Activated CD8-positive, alpha-beta memory T cell treated with anti-CD3 and anti-CD28 coated beads for 1 hour (primary cell): ENCODE measurements at places on chromosomes 11 and 22.
A peak's percentile ranks its signal among the peaks of the same experiment; 100 is the strongest.

GRCh38 chr11:116828632-116829524 is 829 bp upstream of the APOC3 start:
- DNase-seq, result no peak

DNA sequence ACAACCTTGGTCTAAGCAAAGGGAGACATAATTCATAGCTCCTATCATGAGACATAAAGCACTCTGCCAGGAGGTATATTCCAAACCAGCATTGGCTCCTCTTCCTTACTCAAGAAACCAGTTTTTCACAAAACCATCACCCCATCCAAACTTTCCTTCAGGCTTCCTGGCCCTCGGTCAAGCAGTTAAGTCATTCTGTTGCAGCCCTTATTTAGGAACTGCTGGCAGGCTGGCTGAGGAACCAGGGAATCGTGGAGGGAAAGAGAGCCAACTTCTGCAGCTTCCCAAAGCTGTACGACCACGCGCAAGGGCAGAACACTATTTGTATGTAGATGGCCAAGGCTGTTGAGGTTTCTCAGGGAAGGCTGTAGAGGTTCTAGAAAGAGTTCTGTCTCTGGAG is 680 bp downstream of the IFT46 start:
- no peak for DNase-seq

DNA sequence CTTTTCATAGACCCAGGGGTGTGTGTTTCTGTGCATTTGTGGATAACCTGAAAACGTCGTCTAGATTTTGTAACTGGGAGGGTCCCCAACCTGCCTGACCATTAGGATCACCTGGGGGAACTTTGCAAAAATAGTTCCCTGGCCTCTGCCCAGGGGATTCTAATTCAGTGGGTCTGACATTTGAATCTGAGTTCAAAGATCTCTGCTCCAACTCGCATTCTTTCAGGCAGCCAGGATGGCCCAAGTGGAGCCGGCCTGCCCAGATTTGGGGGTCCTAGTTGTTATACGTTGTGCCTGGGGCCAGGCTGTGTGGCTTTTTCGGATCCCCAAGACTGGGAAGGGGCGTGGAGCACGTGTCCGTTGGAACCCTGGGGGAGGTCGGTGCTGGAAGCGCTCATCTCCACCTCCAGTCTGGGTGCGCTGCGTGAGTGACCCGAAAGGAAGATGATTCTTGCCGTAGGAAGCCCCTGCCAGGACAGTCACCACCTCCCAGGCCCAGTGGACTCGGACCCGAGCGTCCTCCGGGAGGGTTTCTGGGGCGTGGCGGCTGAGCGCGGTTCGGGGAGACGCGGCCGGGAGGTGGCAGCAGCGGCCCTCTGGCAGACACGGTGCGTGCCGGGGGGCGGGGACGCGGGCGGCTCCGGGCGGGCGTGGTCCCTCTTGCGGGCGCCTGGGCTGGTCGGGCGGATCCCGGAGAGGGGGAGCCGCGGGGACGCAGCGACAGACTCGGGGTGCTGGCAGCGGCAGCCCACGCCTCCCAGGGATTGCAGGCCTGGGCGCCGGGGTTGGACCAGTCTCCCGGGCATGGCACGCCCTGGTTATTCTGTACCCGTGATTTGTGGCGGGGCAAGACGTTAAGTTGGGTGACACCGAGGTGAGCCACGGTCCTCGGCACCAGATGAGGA is 29.2 kb upstream of the PLET1 start:
- DNase-seq, result peak; percentile 79

DNA sequence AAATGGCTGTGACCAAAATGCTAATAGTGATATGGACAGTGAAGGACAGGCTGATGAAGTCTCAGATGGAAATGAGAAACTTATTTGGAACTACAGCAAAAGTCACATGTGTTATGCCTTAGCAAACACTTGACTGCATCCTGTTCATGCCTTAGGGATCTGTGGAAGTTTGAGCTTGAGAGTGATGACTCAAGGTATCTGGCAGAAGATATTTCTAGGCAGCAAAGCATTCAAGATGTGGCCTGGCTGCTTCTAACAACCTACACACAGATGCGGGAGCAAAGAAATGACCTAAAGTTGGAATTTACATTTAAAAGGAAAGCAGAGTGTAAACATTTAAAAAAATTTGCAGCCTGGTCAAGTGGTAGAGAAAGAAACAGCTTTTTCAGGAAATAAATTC is 28.1 kb upstream of the CD81 start:
- no peak for DNase-seq

DNA sequence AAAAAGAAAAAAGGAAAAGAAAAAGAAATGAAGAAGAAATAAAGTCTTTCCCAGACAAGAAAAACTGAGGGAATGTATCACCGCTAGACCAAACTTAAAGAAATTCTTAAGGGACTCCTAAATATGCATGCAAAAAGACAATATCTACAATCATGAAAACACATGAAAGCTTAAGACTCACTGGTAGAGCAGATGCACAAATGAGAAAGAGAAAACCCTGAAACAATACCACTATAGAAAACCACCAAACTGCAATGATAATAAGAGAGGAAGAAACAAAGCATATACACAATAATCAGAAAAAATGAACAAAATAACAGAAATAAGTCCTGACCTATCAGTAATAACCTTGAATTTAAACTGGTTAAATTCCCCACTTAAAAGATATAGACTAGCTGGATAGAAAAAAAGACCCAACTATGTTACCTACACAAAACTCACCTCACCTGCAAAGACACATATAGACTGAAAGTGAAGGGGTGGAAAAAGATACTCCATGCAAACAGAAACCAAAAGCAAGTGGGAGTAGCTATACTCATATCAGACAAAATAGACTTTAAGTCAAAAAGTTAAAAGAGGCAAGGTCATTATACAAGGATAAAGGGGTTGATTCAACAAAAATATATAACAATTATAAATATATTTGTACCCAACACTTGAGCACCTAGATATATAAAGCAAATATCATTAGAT is 61.3 kb upstream of the NARS2 start:
- DNase-seq, result no peak

DNA sequence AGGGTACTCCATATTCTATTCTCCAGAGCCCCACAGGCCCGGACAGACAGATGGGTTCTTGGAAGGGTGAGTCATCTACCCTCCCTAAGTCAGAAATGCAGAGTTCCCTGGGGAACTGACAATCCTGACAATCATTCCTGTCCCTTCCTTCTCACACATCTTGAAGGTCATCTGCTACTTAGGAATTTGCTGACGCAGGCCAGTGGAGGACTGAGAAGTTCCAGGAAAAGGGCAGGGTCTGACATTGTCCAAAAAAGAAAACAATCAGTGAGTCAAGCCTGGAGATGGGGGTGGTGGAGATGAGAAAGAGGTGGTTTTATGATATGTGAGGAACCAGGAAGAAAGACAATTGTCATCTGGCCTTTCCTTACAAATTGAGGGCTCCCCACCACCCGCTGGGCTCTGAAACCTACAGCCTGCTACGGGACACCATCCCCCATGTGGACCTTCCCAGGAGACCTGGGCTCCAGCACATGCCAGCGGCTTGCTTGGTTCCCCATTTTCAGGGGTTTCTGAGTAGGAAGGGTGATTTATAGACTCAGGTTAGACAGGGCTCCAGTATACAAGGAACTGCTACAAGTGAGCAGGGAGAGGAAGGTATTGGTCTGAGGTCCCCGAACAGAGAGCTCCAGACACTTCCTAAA is 12.9 kb downstream of the CD59 start:
- DNase-seq, result no peak

DNA sequence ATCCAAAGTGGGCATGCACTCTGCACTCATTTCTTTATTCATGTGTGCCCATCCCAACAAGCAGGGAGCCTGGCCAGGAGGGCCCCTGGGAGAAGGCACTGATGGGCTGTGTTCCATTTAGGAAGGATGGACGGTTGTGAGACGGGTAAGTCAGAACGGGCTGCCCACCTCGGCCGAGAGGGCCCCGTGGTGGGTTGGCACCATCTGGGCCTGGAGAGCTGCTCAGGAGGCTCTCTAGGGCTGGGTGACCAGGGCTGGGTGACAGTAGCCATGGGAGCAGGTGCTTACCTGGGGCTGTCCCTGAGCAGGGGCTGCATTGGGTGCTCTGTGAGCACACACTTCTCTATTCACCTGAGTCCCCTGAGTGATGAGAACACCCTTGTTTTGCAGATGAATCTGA is 129.3 kb upstream of the B3GAT1 start:
- no peak for DNase-seq

GRCh38 chr22:22598144-22598543 is 39.1 kb upstream of the PRAME start:
- DNase-seq, result no peak

GRCh38 chr11:122715548-122716440 is 60.3 kb downstream of the UBASH3B start:
- no peak for DNase-seq

GRCh38 chr22:22929381-22930221 is 42.0 kb downstream of the IGLL5 start:
- no peak for DNase-seq

DNA sequence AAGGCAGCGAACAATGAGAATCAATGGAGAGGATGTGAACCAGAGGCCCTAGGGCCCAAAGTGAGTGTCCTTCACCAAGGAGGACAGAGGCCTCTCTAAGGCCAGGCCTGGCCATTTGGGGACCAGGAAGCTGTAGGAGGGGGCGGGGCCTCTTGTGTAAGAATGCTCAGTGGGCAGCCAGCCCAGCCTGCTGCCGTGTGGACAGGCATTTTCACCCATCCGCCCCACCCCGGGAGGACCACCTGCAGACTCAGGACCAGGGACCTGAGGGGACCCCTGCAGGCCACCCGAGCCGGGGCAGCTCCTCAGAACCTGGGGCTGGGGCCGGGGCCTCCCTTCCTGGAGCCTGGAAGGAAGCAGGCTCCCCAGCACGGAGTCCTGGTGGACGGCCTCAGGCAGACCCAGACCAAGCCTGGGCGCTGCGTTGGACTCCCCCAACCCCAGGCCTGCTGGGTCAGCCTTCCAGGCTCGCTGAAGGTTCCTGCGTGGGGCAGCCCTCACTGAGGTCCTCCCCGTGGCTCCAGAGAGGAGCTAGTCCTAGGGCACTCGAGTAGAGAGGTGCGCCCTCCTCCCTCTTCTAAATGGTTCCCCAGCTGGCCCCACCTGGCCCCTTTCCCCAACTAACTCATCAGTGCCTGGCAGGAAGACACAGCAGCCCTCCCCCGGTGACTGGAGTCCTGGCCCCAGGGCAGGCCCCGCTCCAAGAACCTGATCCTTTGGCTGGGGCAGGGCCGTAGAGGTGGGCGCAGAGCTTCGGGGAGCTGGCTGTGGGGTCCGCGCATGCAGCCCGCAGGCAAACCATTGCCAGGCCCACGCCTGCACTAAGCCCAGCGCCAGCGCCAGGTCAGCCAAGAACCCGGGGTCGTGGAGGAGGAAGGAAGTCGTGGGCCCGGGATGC is 1.5 kb upstream of the TRABD start:
- DNase-seq, result no peak

DNA sequence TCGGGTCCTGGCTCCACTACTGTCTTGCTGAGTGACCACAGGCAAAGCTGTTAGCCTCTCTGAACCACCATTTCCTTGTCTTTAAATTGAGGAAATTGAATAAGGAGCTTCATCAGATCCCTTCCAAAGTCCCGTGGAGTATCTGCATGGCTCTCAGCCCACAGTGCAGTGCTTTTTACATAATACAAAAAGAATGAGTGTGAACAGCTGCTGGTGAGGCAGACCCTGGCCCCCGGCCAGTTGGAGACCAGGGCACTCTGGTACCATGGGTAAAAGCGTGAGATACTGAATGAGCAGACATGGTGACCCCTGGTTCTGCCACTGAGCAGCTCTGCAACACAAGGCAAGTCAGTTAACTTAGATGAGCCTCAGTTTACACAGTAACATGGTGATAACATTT is 86.8 kb downstream of the GALNT18 start:
- no peak for DNase-seq

DNA sequence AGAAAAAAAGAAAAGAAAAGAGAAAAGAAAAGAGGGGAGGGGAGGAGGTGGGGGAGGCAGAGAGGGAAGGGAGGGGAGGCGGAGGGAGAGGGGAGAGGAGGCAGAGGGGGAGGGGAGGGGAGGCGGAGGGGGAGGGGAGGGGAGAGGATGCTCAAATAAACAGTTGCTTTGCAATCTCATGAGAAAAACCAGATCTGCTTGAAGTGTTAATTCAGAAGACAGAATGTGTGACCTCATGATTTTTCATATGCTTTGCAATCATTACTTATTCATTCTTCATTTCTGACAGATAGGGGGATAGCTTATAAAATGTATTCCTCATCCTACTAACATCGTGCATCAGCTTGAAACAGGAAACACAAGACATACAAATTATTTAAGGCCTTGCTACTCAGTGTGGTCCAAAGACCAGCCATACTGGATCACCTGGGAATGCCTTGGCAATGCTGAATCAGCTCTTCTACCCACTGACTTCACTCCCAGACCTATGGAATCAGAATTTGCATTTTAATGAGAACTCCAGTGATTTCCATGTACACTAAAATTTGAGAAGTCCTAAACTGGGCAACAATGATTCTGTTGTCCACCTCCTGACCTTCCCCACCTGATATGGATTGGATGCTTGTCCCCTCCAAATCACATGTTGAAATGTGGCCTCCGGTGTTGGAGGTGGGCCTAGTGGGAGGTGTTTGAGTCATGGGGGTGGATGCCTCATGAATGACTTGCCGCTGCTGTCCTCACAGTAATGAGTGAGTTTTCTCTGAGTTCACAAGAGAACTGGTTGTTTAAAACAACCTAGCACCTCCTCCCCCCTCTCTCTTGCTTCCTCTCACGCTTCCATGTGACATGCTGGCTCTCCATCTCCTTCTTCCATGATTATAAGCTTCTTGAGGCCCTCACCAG is 69.2 kb downstream of the CCDC34 start:
- no peak for DNase-seq

GRCh38 chr22:30031764-30032455 is 48.4 kb upstream of the HORMAD2 start:
- no peak for DNase-seq

DNA sequence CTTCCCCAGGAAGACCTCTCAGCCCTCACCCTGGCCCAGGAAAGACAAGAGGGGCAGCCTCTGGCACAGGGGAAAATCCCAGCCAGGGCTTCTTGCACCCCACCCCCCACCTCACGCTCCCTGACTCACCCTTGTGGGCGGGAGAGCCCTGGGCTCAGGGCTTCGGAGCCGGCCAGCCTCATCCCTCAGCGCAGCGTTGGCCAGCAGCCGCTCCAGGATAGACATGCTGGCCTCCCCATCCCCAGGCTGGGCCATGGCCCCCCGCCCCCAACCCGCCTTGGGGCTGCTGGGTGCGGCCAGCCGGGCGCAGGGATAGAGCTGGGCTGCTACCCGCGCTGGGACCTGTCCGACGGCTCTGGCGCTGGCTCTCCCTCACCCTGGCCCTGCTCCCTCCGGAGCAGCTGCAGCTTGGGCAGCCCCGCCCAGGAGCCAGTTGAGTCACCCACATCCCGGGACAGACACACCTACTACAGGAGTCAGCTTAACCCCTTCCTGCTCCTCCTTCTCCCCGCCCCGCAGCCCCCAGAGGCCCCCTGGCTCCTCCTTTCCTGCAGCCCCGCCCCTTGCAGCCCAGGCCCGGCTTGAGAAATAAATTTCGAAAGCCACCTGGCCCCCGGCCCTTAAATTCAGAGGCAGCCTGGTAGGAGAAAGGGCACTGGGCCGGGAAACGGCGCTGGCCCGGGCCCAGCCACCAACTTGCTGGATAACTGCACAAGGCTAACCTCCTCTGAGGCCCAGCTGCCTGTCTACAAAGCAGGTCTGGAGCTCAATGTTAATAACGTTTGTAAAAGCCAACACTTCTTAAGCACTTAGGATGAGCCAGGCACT is 13.4 kb downstream of the TNKS1BP1 start:
- DNase-seq, result no peak

- DNase-seq, result no peak
These were observed 131.9 kb downstream of the SHANK2 start for GRCh38 chr11:71120471-71120896.
